Bladder microvascular endothelial cell (primary cell): ENCODE measurements at places on chromosomes 2 and 18. TPM values are rescaled to one million over a fixed set of nuclear protein-coding genes. Genes with fewer than 3 reads are reported as not detected.

Gene CELF4
- total RNA-seq = not detected in 2 replicates

Gene ZNF397
- 3.9 and 12.3 TPM in 2 replicates for total RNA-seq

Gene IL1A
- 0.13 and 0.32 TPM in 2 replicates for total RNA-seq

Gene ZC3H6
- 1.8 and 2.2 TPM in 2 replicates for total RNA-seq

Gene DSG4
- not detected in 2 replicates for total RNA-seq

Gene ZNF638
- 71.4 and 187 TPM in 2 replicates for total RNA-seq

Gene DSG1
- not detected in 2 replicates for total RNA-seq

Gene CCDC178
- 1.4 and 3.9 TPM in 2 replicates for total RNA-seq

Gene C2orf76
- total RNA-seq = 5.0 and 13.0 TPM in 2 replicates

Gene PSMD14
- total RNA-seq = 62.3 and 98.2 TPM in 2 replicates

Gene MC2R
- total RNA-seq = not detected in 2 replicates

Gene EN1
- not detected in 2 replicates for total RNA-seq

Gene GRP
- total RNA-seq = not detected in 2 replicates

Gene RGPD3
- total RNA-seq = under 0.01 and 0.19 TPM in 2 replicates

Gene TBR1
- under 0.01 TPM in 1 of 2 replicates, not detected in the other for total RNA-seq

Gene KYNU
- 0.06 and 1.1 TPM in 2 replicates for total RNA-seq

Gene C2orf42
- total RNA-seq = 9.2 and 28.7 TPM in 2 replicates

Gene LIMS2
- 11.2 and 20.9 TPM in 2 replicates for total RNA-seq

Gene CDK5R2
- total RNA-seq = not detected in 2 replicates

Gene TMEM18
- total RNA-seq = 6.5 and 18.6 TPM in 2 replicates

Gene HAAO
- 0.16 TPM in 1 of 2 replicates, not detected in the other for total RNA-seq

Gene ICA1L
- total RNA-seq = 1.5 and 1.9 TPM in 2 replicates

Gene CCDC88A
- 25.3 and 72.7 TPM in 2 replicates for total RNA-seq

Gene MC4R
- total RNA-seq = not detected in 2 replicates

Gene NYAP2
- total RNA-seq = not detected in 2 replicates

Gene RTP5
- total RNA-seq = not detected in 2 replicates

Gene DNER
- 0.16 and 0.82 TPM in 2 replicates for total RNA-seq

Gene BMP10
- total RNA-seq = not detected in 2 replicates

Gene LINC00305
- total RNA-seq = not detected in 2 replicates

Gene BCS1L
- total RNA-seq = 33.8 and 42.5 TPM in 2 replicates

Gene SPP2
- total RNA-seq = not detected in 2 replicates

Gene ALPP
- not detected in 2 replicates for total RNA-seq

Gene MAL
- not detected in 2 replicates for total RNA-seq

Gene ARL4C
- 4.5 and 10.4 TPM in 2 replicates for total RNA-seq

Gene RAB31
- 13.6 and 25.2 TPM in 2 replicates for total RNA-seq

Gene SOX11
- under 0.01 TPM in 2 replicates for total RNA-seq

Gene UGT1A7
- not detected in 2 replicates for total RNA-seq

Gene PRKAG3
- total RNA-seq = not detected in 2 replicates

Gene RAPGEF4
- total RNA-seq = 11.8 and 73.2 TPM in 2 replicates

Gene SCYGR4
- not detected in 2 replicates for total RNA-seq

Gene IMMT
- 41.0 and 57.5 TPM in 2 replicates for total RNA-seq

Gene SAP130
- total RNA-seq = 2.3 and 5.6 TPM in 2 replicates

Gene MATN3
- 1.0 and 1.9 TPM in 2 replicates for total RNA-seq

Gene HRH4
- not detected in 2 replicates for total RNA-seq
